ENCODE measurements at places on chromosomes 6 and 20. TPM values are rescaled to one million over a fixed set of nuclear protein-coding genes. Genes with fewer than 3 reads are reported as not detected.

DNA sequence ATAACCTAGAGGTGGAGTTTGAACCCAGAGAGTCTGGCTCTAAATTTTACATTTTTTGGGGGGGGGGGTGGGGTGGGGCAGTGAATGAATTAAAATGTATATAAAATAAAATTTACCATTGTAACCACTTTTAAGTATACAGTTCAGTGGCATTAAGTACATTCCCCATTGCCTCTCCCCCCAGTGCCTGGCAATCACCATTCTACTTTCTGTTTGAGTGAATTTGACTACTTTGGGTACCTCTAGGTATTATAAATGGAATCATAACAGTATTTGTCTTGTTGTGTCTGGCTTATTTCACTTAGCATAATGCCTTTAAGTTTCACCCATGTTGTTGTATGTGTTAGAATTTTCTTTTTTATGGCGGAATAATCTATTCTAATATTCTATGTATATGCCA, 2.7 kb downstream of the FAM110A start:
- peaks cover 20% of the 10 kb centered on the region for H3K36me3 ChIP-seq
- H3K27ac ChIP-seq: peak overlapping the region; percentile 31
- DNase-seq: no peak

GRCh38 chr6:31661262-31662123, 915 bp upstream of the C6orf47 start:
- H3K27ac ChIP-seq: peak overlapping the region; percentile 96
- no peak for DNase-seq

DNA sequence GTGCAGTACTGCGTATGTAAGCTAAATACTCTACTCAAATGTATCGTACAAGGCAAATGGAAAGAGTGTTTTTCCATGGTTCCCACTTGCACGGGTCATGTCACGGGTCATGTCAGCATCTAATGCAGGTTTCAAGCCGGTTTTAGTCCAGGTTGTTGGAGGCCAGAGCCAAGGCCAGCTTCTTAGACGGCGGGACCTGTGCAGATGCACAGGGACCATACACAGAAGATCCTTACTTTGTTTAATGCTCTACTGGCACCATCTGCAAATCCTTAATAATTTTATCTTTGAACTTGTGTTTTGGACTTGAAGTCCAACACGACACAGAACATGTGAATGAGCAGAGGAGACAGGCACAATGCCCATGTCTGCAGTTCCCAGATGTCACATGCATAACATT, 42.7 kb downstream of the SOD2 start:
- peaks cover 6% of the 10 kb centered on the region for H3K4me1 ChIP-seq
- H3K4me3 ChIP-seq: no peak overlapping the region
- H3K27me3 ChIP-seq: no peaks in the 10 kb centered on the region
- H3K27ac ChIP-seq: no peak overlapping the region
- H3K36me3 ChIP-seq: no peaks in the 10 kb centered on the region

DNA sequence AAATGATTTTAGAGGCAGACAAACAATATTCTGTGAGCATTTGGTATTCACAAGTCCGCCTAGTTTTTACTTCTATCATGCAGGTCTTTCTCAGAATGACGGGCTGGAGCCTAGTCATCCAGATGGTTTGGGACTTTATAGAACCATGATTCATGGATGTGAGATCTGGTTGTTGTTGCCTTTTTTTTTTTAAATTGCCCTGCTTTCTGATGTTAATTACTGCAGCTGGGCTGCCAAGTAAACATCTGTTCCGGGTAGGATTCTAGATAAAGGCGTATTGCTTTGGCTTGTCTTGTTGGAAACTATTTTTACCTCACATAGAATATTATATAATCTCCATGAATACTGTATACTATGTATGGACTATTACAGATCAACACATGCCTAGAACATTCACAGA, 58.1 kb downstream of the RNF217 start:
- no peaks in the 10 kb centered on the region for H3K4me1 ChIP-seq
- no peak overlapping the region for H3K27ac ChIP-seq
- no peaks in the 10 kb centered on the region for H3K36me3 ChIP-seq
- DNase-seq: no peak
- H3K27me3 ChIP-seq: no peaks in the 10 kb centered on the region

DNA sequence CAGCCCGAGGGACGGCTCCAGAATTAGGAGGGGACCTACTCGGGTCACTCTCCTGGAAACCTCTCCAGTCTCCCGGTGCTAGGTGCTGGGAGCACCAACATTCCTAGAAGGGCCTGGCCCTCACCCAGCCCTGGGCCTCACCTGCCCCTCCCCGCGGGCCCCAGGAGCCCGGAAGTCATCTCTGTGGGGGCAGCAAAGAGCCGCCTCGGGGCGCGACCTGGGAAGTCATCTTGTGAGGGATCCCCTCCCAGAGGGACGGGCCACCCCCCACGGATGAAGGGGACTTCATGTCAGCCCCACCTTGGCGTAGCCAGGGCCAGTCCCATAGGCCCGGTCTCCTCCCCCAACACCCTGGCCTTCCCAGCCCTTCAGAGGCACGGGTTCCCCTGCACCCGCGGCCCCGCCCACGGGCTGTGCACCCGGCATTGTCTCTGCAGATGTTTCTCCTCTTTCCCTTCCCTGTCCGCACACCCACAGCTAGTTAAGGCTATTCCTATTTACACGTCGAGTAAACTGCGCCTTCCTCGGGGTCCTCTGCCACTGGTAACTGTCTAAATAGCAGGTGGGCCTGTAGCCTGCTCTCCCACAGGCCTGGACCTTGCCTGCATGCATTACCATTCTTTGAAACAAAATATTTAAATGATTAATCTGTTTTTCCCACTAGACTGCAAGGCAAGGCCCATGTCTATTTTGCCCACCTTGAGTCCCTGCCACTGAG, 896 bp upstream of the RNASET2 start:
- DNase-seq: peak; percentile 77
- H3K27ac ChIP-seq: peak overlapping the region; percentile 91
- H3K36me3 ChIP-seq: peaks cover 4% of the 10 kb centered on the region
- peak overlapping the region; percentile 80 for H3K4me3 ChIP-seq
- no peaks in the 10 kb centered on the region for H3K27me3 ChIP-seq

- H3K27me3 ChIP-seq: no peaks in the 10 kb centered on the region
- peaks cover 2% of the 10 kb centered on the region for H3K36me3 ChIP-seq
- no peak overlapping the region for H3K4me3 ChIP-seq
- H3K27ac ChIP-seq: no peak overlapping the region
- DNase-seq: no peak
- peaks cover 8% of the 10 kb centered on the region for H3K4me1 ChIP-seq
Measured at GRCh38 chr6:84575264-84575663, 189.1 kb downstream of the TBX18 start.

- no peaks in the 10 kb centered on the region for H3K4me1 ChIP-seq
- no peak overlapping the region for H3K4me3 ChIP-seq
- no peaks in the 10 kb centered on the region for H3K36me3 ChIP-seq
- no peak for DNase-seq
Measured at GRCh38 chr20:7627734-7628663, 312.3 kb downstream of the HAO1 start.

DNA sequence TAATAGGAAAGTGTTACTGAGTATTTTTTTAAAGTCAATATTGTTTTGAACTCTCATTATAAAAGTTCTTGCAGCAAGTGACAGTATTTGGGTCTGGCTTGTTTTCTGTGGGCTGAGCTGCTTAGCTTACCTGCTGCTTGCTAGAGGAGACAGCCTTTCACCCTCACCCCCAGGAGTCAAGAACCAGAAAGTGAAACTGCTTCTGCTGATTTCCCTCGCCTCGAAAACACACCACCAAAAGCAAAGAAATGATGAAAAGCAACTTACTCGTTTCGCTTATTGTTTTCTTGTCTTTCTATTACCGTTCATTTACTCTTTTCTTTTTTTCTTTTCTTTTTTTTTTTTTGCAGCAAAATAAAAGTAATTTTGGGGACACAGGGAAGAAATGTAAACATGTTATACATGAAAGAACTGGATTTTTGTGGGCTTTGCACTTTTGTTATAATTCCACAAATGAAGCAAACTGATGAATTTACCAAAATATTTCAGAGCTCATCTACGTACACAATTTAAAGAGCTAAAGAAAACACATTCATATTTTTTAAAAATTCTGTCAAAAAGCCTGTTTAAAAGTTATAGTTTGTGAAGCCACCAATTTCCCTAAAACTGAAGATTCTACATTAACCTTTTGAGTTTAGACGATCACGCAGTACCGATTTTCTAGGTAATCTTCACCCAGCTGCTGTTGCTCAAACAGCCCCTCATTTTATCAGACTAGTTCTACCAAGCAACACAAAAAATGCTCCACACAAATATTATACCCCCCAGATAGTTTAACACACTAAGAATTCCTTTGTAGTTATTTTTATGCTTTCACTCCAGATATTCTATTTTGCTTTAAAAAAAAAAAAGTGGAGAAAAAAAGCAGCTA, 1.7 kb downstream of the SCML4 start:
- H3K36me3 ChIP-seq: peaks cover 23% of the 10 kb centered on the region
- peak overlapping the region; percentile 84 for H3K4me3 ChIP-seq

GRCh38 chr6:168123165-168123911, 44.3 kb upstream of the FRMD1 start:
- no peaks in the 10 kb centered on the region for H3K36me3 ChIP-seq
- no peak overlapping the region for H3K27ac ChIP-seq
- DNase-seq: peak; percentile 29
- no peak overlapping the region for H3K4me3 ChIP-seq
- no peaks in the 10 kb centered on the region for H3K4me1 ChIP-seq
- no peaks in the 10 kb centered on the region for H3K27me3 ChIP-seq

DNA sequence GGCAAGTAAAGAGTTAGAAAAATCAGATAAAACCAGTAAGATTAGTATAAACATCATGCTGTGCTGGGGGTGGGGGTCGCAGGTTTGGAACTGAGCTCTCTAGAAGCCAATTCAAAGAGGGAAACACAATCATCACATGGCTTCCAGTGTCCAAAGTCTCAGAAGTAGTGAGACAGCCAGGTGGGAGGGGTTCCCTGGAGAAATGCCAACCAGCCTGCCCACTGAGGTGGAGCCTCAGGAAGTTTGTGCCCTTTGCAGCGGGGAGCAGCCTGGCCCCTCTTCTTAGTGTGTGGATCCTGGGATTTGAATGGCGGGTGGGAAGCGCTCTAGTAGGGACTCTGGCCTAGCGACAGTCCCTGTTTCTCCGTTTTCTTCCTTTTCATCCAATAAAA, 21.4 kb downstream of the C6orf15 start:
- H3K4me1 ChIP-seq: peaks cover 19% of the 10 kb centered on the region
- H3K36me3 ChIP-seq: no peaks in the 10 kb centered on the region
- no peak for DNase-seq
- H3K27ac ChIP-seq: no peak overlapping the region
- H3K27me3 ChIP-seq: peaks cover 9% of the 10 kb centered on the region

DNA sequence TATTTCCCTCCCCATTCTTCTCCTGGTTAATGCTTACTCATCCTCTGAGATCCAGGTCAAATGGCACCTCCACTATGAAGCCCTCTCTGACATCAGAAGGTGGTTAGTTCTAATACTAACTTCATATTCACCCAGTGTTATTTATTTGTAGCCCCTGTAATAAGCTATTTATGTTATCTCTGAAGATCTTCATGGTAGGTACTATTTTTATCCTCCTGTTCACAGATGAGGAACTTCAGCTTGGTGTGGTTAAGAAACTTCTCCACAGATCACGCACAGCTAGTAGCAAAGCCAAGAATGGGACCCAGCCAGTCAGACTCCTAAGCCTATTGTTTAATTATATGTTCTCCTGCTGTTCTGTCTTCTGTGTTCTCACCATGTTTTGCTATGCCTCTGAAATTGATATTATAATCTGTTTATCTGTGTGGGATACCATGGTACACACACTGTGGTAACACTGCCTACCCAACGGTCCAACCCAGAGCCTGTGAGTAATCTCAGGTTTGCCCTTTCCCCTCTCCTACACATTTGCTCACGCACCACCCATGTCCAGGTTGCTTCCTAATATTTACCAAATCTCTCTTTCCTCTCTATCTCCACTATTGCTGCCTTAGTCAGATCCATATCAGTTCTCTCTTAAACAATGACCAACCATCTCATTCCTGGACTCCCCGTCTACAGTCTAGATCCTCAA, 98.4 kb downstream of the IPCEF1 start:
- H3K4me3 ChIP-seq: no peak overlapping the region
- H3K27ac ChIP-seq: no peak overlapping the region
- peaks cover 31% of the 10 kb centered on the region for H3K36me3 ChIP-seq
- peaks cover 18% of the 10 kb centered on the region for H3K4me1 ChIP-seq

- no peaks in the 10 kb centered on the region for H3K27me3 ChIP-seq
- no peaks in the 10 kb centered on the region for H3K36me3 ChIP-seq
- no peaks in the 10 kb centered on the region for H3K4me1 ChIP-seq
Measured at GRCh38 chr6:165183071-165183470, 126.3 kb downstream of the C6orf118 start.

DNA sequence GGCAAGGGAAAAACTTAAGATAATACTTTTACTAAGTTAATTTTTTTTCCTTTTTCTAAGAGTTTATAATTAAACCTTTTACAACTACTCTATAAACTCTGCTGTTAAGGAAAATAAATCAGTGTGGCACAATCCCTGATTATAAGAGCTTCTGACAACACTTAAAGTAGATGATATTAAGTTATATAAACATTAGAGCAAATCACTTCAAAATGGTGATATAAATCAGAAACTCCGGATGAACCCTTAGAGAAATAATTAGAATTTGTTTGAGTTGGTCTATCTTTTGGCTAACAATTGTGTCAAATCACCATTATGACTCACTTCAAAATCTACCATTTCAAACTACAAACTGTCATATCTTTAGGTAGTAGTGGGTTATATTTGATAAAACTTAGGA, 104.9 kb downstream of the ARHGAP18 start:
- H3K4me1 ChIP-seq: peaks cover 17% of the 10 kb centered on the region
- H3K27ac ChIP-seq: no peak overlapping the region
- no peaks in the 10 kb centered on the region for H3K27me3 ChIP-seq

Gene GRM1
- total RNA-seq: not detected

Gene GINS1
- total RNA-seq: 36.5 TPM

Gene TNXB
- total RNA-seq: 3.1 TPM

Gene AIF1
- 63.4 TPM for total RNA-seq

Gene LY6G6D
- total RNA-seq: not detected

Gene DNPH1
- total RNA-seq: 54.0 TPM

Gene ZNF391
- 1.3 TPM for total RNA-seq

Gene E2F1
- 100 TPM for total RNA-seq

Gene MYLK4
- total RNA-seq: 0.18 TPM

Gene KDM1B
- total RNA-seq: 10.4 TPM

Gene TAGAP
- total RNA-seq: 44.8 TPM

Gene C20orf202
- total RNA-seq: not detected

Gene KHDC1L
- total RNA-seq: not detected

Gene ROMO1
- total RNA-seq: 122 TPM

Gene LEMD2
- 80.3 TPM for total RNA-seq

Gene GLP1R
- not detected for total RNA-seq

Gene DPPA5
- total RNA-seq: not detected

Data from activated CD8-positive, alpha-beta memory T cell treated with anti-CD3 and anti-CD28 coated beads, Interleukin-2, amount 10 ng/mL, durations not matched to agents 7 days and 5 days (primary cell).